ENCODE measurements at places on chromosomes 5 and 9.

GRCh38 chr9:6302417-6302816 lies 25.8 kb upstream of the TPD52L3 start:
- peak; percentile 17 for DNase-seq

GRCh38 chr9:27337833-27338526 lies 41.0 kb upstream of the EQTN start:
- no peak for DNase-seq

DNA sequence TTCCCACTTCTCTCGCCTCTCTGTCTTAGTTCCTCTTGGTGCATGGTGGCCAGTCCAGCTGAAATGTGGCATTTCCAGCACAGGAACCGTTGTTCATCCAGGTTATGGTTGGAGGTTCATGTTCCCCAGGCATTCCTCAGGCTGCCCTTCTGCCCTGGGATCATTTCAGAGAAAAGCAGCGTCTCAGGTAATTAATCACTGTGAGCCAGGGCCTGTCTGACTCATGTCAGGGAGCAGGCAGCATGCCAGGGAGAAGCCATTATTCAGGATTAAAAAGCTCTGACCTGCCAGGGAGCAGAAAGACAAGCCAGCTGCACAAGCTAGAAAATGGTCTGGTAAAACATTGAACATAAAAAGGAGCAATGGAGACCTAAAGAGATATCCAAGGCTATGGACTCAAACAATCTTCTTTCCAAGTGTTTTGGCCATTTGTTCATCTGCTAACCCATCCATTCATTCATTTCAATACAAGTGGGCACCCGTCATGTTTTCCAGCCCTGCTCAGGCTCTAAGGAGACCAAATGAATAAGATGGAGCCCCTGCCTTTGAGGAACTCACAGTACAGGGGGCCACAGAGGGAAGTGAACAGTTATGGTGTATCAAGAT lies 241.4 kb downstream of the DRD1 start:
- no peak for DNase-seq

- DNase-seq, result peak; percentile 62
Observed at GRCh38 chr5:149211566-149211965, 60.1 kb upstream of the AFAP1L1 start.

- DNase-seq, result no peak
Observed at GRCh38 chr9:85703398-85703797, 38.4 kb downstream of the AGTPBP1 start.

DNA sequence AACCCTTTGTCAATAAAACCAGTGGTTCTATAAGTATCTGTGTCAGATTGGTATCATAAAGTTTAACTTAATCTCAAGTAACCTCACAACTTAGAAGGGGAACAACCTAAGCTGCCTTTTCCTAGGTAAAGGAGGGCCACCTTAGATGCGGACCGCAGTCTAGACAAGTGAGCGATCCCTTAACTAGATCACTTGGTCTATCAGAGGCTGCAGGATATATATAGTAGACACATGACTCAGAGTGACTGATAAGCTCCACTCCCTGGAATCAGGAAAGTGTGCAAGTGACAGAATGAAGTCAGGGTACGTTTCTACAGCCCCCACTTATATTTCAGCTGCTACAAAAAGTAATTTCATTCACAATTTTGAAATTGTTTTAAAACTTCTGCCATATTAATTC lies 7.4 kb downstream of the REEP5 start:
- DNase-seq, result peak; percentile 32

GRCh38 chr9:131523086-131523388 lies 8.0 kb downstream of the UCK1 start:
- no peak for DNase-seq

DNA sequence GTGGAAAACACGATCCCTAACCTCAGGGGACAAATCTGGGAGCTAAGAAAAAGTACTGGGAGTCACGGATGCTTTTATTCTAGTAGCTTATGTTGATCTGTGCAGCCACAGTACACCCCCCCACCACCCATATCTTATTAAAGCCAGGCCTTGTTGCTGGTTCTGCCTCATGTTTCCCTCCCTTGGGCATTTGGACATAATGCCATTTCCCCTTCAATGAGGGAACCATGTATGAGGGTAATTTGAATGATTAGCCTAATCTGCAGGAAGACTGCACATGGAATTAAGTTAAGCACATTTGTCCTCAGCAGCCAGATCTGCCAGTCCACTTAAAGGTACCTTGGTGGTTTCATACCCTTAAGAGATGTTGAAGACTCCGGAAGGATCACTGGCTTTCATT lies 102.0 kb downstream of the ARHGAP26 start:
- DNase-seq, result no peak

DNA sequence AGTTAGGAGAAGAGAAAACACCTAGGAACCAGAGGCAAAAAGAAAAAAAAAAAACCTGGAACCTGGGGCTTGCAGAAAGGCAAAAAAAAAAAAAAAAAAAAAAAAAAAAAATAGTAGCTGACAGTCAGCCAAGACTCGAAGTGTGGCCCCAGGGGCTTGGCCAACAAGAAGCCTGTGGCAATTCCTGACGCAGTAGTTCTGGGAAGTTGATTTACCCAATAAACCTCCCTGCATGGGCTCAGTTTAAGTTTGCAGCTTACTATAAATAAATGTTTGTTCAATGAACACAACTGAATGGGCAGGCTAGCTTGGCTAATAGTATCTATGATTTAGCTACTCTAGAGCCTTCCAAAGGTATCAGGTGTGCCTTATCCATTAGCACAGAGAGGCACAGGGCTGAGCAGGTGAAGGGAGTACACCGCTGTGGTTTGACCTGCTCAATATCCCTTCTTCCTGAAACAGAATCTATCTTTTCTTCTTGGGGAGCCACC lies 21.3 kb upstream of the GLRX start:
- DNase-seq, result no peak

DNA sequence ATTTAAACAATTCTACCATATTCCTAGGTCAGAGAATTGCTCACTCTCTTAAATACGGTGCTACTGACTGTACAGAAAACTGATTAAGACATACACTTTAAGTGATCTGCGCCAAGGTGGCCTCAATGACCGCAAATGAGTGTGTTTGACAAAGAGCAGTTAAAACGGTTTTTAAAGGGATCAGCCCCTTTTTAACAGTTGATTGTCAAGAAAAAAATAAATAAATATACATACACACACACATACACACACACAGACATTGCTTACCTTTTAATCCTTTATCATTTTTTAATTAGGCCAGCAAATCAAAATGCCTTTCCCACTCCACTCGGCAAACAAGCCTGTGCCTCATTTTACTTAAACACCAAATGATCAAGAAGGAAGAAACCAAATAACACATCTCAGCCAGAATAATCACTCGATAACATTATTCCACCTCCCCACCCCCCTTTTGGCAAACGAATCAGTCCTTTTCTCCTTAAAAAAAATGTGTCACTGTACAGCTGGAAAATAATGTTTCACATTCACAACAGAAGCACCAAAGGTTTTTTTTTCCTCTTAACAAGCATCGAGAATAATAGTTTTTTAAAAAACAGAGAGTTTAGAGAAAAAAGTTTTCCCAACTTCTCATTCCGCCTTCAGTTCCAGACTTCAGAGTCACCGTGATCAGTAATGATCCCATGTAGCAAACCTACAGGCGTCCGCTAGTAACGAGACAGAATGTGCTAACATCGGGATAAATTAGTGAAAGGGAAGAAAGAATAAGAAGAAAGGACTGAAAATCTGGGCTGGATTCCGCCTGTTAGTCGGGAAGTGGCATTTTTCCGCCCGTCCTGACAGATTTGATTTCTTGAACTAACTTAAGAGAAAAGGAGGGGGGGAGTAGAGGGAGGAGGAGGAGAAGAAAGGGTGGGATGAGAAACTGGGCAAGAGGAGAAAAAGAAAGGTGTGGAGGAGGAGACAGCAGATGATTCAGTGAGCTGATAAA lies at the start of gene ZNF608:
TSS of gene ZNF608 (minus strand) at position 712 of the 988 bp plus-strand sequence. CDS start 1,650 bp downstream, outside the sequence.
- DNase-seq, result peak; percentile 76

DNA sequence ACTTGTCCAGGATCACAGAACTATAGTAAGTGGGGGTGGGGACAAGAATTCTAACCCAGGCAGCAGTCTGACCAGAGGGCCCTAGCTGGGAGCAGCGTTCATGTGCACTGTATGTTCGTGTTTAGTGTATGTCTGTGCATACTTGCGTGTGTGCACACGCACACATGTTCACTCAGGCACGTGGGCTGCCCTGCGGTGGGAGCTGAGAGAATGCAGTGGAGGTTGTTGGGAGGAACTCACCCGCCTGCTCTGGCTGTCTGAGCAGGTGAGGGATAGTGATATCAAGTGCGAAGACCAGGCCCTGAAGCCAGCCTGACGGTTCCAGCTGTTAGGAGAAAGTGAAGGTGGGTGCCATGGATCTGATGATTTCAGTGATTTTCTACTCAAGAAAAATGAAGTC lies 942 bp downstream of the DCANP1 start:
- no peak for DNase-seq

- DNase-seq, result no peak
Observed at GRCh38 chr5:107612541-107612940, 58.2 kb downstream of the EFNA5 start.

DNA sequence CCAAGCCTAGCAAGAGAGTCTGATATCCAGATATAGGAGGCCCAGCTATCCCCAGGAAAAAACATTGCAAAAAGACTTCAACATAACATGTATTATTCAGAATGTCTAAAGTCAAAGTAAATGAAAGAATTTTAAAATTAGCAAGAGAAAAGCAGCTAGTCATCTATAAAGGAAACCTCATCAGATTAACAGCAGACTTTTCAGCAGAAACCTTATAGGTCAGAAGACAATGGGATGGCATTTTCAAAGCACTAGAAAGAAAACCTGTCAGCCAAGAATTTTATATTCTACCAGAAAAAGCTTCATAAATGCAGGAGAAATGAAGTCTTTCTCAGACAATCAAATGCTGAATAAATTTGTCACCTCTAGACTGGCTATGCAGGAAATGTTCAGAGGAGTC lies 9.9 kb downstream of the OR1L3 start:
- no peak for DNase-seq

DNA sequence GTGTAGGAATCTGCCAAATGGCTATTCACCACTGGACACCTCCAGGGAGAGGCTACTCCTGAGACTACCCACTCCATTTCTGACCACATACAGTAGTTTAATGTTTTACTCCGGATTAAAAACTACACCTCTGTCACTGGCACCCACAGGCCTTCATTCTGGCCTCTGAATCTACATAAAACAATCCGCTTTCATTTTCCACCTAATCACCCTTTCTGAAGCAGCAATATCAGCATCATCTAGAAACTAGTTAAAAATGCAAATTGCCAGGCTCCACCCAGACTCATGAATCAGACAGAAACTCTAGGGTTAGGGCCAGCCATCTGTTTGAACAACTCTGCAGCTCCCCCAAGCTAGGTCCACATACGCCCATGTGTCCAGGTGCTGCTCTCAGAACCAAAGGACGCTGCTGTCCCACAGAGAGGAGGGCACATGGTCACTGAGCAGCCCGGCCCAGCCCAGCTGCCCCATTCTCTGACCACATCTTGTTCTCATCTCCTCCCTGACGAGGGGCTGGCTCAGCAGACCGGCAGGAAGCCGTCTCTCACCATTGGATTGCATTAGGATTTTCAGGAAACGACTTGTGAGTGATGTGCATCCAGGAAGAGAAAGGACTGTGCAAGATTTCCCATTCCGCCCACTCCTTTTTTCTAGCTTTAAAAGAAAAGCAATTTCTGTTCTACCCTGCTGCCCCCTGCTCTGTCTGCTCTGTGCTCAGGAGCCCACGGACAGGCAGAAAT lies 34.7 kb downstream of the ADAM19 start:
- DNase-seq, result peak; percentile 76

DNA sequence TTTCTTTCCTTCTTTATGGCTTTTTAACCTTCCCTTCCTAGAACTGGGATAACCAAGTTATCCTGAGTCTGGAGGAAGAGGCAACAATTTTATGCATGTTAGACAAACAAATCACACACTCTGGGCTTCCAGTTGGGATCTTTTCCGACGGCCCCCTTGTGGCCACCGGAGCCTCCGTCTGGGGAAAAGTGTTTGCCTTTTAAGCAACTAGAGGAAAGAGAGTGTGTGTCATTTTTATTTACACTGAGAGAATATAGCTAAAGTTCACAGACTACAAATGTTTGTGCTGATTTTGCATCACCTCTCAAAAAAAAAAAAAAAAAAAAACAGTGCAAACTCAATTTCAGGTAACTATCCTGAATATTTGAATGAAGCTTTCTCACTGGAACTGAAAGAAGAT lies 126.2 kb downstream of the SEMA6A start:
- DNase-seq, result no peak

DNA sequence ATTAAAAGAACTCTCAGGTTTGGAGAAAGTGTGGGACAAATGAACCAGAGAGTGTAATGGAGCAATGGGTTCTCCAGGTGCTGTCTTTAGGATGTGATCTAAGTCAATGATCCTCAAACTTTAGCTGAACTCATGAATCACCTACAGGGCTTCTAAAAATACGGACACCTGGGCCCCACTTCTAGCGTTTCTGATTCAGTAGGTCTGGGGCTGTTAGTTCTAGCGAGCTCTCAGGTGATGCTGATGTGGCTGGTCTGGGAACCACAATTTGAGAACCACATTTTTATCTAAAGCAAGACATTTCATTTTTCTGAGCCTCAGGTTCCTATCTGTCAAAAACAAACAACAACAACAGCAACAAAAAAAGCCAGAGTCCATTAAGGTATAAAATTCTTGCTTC lies 35.1 kb upstream of the PCA3 start:
- DNase-seq, result no peak

DNA sequence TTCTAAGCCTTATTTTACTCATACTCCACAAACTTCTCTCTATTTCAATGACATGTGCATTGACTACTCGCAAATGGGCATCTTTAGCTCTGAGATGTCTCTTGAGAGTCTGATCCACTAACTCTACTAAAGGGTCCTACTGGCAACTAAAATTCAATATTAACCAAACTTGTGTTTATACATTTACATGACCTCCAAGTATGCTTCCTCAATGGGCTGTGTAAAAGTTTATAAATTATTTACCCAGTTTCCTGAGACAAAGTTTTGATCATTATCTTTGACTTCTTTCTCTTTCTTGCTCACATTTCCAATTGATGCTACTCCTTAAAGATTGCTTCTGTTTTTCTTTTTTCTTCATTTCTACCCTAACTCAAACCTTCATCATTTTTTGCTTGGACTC lies 510.1 kb upstream of the DAB2 start:
- no peak for DNase-seq

DNA sequence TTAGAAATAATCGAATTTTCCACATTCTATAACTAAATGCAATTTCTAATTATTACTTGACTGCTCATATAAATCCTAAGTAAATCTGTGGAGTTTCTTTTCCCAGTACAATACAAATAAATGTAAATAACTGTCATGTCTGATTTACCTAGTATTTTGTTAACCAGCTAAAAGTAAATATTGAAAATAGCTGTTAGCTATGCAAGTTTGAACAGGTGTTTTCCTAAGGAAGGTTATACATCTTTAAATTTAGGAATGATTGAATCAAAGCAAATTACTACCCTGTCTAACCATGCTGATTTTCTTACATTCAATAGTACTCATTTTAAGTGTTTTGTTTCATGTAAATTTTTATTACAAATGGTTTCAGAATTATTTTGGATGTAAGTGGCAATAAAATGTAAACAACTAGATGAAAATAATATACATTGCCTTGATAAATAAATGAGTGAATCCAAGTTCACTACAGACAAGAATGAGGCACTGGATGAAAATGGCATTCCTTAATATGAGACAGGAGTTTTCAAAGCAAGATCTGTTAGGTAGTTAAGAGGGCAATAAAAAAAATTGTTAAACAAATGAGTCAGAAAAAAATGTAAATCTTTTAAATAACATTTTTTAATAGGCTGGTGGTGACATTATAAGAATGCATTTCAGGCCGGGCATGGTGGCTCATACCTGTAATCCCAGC lies 15.8 kb downstream of the MCIDAS start:
- DNase-seq, result no peak

- no peak for DNase-seq
Observed at GRCh38 chr9:134220311-134220710, 55.9 kb upstream of the RNU6ATAC start.

GRCh38 chr9:95757439-95757838 lies 118.1 kb upstream of the ERCC6L2 start:
- DNase-seq, result no peak

Data from HCEC 1CT (cell line).